ENCODE measurements at places on chromosomes 4 and X. TPM values are rescaled to one million over a fixed set of nuclear protein-coding genes. Genes with fewer than 3 reads are reported as not detected.

Gene HCCS
- total RNA-seq = 40.1 TPM

DNA sequence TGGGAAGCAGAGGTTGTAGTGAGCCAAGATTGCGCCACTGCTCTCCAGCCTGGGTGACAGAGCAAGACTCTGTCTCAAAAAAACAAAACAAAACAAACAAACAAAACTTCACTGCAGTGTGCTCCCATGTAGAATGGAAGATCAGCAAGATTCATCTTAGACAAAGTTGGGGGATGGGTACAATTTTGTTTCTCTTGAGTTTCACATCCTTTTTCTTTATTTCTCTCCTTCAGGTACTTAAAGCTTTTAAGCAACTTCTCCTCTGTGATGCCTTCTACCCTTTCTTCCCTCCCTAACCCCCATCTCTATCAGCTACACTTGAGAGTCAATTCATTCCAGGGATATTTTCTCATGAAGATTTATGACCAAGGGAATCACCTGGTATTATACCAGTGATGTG lies 15.5 kb upstream of the RBBP7 start:
- no peak for DNase-seq

Gene MID2
- 7.3 TPM for total RNA-seq

- no peak for DNase-seq
Measured at GRCh38 chr4:85759388-85759787, 284.4 kb downstream of the ARHGAP24 start.

GRCh38 chr4:43776371-43776770 lies 672.2 kb downstream of the KCTD8 start:
- DNase-seq = no peak

- DNase-seq = no peak
Measured at GRCh38 chr4:83316459-83317165, 18.0 kb downstream of the HPSE start.

Gene RTL9
- not detected for total RNA-seq

DNA sequence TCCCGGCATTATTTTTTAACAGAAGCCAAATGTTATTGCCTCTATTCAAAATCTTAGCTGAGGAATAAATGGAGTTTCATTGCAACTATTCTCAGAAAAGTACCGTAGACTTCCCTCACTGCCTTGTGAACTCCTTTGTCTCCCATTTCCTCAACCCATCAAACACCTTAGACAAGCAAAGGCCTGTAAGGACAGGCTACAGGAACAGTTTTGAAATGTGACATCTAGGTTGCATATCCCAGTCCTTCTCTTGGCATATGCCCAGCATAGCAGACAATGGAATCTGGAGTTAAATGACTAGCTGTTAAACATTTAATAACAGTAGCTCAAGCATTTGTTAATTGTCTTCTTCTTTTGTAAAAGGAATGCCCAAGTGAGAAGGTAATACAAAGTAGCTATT lies 1371.7 kb downstream of the STIM2 start:
- DNase-seq = no peak

- DNase-seq = no peak
Measured at GRCh38 chrX:25717122-25717521, 421.0 kb upstream of the MAGEB18 start.

Measured in Daoy (cell line).